ENCODE measurements at places on chromosomes 13 and 19. TPM values are rescaled to one million over a fixed set of nuclear protein-coding genes. Genes with fewer than 3 reads are reported as not detected.

The APOC4 gene
- not detected for polyA plus RNA-seq

The ZNF418 gene
- 21.9 TPM for polyA plus RNA-seq

The REX1BD gene
- polyA plus RNA-seq, result 19.9 TPM

The TMEM190 gene
- polyA plus RNA-seq, result 0.17 TPM

The CARM1 gene
- 46.2 TPM for polyA plus RNA-seq

The TFPT gene
- 12.0 TPM for polyA plus RNA-seq

DNA sequence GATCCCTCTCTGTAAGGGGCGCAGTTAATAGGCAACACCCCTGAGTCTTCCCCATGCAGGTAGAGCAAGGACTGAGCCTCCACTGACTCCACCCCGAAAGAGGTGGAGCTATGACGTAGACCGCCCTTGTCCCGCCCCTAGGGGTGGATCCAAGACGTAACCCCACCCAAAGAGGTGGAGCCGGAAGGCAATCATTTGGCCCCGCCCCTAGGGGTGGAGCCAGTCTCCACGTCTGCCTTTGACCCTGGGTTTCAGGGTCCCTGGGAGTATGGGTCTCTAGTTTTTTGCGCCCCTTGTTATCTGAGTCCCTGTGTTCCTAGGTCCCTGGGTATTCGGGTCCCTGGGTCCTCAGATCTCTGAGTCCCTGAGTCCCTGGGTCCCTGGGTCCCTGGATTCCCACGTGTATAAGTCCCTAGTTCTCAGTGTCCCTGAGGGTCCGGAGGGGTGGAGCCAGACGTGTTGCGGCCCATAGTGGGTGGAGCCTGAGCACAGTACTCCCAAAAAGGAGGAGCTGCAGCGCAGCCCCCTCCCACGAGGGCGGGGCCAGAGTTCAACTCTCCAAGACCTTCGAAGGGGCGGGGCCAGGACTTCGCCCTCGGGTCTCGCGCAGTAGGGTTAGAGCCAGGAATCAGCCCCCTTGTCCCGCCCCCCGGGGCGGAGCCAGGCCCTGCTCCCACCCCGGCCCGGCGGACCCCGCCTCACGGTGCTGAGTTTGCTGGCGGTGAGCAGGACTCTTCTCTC is 5.3 kb downstream of the DENND1C start:
- peak; percentile 90 for DNase-seq

DNA sequence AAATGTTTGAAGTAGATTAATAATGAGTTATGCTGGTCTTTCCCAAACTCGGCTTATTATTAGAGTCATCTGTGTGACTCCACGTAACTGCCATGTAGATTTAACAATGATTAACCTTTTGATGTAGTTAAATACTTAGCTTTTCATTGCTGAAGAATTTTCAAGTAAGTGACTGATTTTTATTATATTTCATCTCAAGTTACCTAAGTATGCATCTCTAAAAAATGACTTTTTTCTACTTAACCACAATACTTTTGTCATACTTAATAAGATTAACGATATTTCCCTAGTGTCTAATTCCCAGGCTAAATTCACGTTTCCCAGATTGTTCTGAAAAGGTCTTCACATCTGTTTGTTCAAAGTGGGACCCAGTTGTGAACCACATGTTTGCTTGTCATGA is 17.8 kb downstream of the BIVM start:
- DNase-seq, result no peak

DNA sequence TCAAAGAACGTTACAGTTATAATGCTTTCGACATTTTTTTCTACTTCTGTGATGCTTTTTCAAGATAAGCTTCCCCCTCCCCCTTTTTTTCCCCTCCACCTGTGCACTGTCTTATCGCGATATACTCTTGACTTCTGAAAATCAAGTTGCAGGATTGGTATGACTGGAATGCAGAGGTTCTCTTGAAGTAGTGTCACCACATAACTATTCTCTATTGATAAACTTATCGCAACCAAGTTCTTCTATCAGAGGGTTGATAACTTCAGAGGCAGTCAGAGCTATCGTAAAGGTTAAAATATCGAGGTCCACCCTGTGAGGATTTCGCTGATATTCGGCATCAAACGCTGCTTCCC is 820 bp downstream of the EID2 start:
- no peak for DNase-seq

GRCh38 chr13:61406275-61406674 is 9.4 kb downstream of the PCDH20 start:
- DNase-seq, result no peak

DNA sequence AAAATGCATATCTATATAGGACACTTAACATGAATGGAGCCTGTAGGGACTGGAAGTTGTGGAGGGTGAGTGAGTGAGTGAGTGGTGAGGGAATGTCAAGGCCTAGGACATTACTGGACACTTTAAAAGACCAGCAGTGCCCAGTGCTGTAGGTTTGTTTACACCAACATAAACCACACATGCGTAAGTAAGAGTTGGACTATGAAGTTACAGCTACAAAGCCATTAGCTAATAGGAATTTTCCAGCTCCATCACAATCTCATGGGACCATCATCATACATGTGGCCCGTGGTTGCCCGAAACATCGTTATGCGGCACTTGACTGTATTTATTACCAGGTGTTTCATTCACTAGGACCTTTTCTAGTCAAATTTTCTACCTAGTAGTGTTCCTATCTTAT is 49.2 kb downstream of the LATS2 start:
- no peak for DNase-seq

- DNase-seq, result no peak
Measured at GRCh38 chr13:20607015-20607414, 40.1 kb downstream of the IFT88 start.

GRCh38 chr13:40992678-40993518 is 26.2 kb downstream of the ELF1 start:
- no peak for DNase-seq

DNA sequence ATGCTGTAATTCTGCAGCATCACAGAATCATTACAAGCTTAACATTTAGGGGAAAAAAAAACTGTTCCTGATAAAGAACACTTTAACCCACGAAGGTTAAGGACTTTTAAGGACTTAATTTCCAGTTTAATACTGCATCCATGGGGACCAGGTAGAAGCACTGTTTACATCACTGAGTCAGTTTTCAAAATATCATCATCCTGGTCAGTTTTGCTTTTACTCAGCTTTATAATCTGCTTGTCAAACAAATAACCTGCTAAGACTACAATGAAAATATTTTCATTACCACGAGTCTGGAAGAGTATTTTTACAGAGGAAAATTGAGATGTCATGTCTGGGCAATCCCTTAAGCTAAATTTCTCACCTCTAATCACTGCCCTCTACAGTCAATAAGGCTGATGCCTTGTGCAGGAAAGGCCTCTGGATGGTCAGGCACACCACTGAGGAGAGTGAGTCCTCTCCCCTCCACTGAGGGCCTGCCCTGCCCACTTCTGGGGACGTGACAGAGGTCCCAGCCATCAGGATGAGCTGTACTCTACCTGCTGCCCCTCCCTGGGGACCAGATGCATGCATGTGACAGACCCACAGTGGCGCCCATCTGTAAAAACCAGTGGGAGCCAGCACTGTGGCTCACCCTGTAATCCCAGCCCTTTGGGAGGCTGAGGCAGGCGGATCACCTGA is 31.0 kb downstream of the FOXO1 start:
- no peak for DNase-seq

- no peak for DNase-seq
Measured at GRCh38 chr19:1513499-1514294, 878 bp upstream of the ADAMTSL5 start.

- DNase-seq, result no peak
Measured at GRCh38 chr19:13981988-13982501, 24.1 kb downstream of the RFX1 start.

GRCh38 chr13:33372251-33372919 is 86.8 kb upstream of the STARD13 start:
- DNase-seq, result no peak

DNA sequence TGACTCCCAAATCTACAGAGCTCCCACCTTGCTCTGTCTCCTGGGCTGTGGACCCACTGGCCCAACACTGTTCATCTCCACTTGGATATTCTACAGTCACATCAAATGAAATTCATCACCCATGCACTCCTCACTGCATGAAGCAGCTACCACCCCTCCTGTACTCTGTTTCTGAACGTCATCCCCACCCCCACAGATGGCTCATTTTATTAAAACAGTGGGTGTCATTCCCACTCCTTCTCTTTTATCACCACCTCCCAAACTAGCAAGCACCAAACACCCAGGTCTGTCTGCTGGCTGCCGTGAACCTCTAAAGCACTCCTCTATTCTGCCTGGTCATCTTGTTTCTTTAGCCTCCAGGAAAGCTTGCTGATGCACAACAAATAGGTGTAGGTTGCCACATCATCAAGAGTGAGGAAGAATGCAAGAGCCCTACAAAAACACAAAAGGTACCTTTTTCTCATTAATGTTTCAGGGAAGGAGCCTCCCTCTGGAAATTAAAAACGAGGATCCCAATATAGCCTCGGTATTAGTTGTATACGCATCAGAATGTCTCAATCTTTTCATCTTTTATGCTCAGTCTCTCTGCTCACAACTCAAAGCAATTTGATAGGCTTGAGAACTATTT is 91.8 kb downstream of the MIPEP start:
- DNase-seq, result no peak

DNA sequence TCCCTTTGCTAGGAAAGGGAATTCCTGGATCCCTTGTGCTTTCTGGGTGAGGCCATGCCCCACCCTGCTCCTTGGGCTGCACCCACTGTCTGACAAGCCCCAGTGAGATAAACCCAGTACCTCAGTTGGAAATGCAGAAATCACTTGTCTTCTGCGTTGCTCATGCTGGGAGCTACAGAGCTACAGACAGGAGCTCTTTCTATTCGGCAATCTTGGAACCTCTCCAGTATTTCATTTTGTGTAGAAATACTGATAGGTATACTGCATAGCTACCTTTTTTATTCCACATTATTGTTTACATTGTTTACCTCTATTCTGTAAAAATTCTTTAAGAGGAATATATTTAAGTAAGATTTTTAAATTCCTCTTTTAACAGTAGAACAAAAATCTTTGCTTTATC is 302.5 kb upstream of the SLITRK5 start:
- DNase-seq, result no peak

DNA sequence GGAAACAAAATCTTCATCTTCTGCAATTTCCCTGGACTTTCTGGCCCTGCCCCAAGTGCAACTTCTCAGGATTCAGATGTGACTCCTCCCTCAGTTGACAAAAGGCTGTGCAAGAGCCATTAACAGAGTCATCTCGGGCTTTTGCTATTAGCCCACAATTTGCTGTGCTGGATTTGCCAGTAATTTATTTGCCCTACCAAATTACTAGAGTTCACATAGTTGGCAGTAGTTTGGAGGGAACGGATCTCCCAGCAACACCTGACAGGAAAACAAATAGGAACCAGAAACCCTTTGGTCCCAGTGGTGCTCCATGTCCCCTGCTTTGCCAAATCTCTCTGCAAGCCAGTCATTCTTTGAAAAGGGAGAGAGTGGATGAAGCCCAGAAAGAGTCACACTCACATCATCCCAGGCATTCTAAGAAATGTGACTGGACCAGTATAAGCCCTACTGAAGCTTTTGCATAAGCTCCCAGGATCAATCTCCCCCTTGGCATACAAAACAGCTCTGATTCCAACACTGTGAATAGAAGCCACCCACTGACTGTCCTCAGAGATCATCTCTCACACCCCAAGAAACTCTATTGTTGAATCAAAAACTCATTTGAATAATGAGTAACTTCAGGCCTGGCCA is 350.1 kb upstream of the NBEA start:
- no peak for DNase-seq

DNA sequence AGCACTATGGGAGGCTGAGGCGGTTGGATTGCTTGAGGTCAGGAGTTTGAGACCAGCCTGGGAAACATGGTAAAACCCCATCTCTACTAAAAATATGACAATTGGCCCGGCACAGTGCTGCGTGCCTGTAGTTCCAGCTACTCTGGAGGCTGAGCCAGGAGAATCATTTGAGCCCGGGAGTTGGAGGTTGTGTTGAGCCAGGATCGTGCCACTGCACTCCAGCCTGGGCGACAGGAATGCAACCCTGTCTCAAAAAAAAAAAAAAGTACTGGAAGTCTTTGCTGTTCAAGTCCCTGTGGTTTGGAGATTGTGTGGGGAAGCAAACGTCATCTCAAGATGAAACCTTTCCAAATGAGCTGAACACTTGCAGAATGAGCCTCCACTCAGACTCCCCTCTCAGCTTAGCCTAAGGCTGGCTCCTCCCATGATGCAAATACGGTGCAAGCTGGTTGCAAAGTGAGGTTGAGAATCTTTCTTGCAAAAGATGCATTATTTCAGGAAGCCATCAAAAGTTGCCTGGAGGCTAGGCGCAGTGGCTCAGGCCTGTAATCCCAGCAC is 46.2 kb downstream of the MYO9B start:
- DNase-seq, result no peak

DNA sequence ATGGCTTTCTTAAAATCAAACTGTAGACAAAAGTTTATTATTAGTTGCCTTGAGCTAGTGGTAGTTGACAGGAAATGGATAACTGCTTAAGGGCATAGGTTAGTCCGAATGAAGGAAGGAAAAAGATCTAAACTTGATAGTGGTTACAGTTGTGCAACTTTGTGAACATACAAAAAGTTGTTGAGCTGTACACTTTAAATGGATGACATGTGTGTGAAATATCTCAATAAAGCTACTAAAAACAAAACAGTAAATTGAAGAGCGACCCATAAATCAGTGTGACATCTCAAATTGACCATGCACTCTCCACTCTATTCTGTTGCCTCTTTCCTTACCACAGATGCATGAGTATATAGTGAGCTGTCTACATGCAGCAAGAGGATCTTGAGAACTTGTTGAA is 1757.8 kb downstream of the PCDH9 start:
- no peak for DNase-seq

- no peak for DNase-seq
Measured at GRCh38 chr19:43465468-43466120, at the start of gene LYPD3. TSS of gene LYPD3 (minus strand) at chr19:43465608. CDS start at chr19:43465571, 37 bp downstream.

DNA sequence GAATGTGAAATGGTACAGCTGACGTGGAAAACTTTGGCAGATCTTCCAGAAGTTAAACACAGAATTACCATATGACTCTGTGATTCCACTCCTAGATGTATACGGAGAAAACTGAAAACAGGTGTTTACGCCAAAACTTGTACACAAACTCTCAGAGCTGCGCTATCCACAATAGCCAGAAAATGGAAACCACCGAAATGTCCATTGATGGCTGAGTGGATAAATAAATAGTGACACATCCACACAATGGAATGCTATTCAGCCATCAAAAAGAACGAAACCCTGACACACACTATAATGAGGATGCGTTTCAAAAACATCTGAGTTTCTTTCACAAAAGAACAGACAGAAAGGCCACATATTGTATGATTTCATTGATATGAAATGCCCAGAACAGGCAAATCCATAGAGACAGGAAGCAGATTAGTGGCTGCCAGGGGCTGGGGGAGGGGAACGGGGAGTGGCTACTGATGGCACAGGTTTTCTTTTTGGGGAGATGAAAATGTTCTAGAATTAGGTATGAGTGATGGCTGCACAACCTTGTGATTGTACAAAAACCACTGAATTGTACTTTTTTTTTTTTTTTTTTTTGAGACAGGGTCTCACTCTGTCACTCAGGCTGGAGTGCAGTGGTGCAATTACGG is 33.0 kb downstream of the IL12RB1 start:
- no peak for DNase-seq

GRCh38 chr19:13260883-13261653 is 110.9 kb downstream of the IER2 start:
- DNase-seq, result no peak
